Activated CD4-positive, alpha-beta T cell treated with anti-CD3 and anti-CD28 coated beads, Interleukin-2, amount 10 ng/mL, durations not matched to agents 7 days and 5 days (primary cell): ENCODE measurements at places on chromosomes 16 and 17.

DNA sequence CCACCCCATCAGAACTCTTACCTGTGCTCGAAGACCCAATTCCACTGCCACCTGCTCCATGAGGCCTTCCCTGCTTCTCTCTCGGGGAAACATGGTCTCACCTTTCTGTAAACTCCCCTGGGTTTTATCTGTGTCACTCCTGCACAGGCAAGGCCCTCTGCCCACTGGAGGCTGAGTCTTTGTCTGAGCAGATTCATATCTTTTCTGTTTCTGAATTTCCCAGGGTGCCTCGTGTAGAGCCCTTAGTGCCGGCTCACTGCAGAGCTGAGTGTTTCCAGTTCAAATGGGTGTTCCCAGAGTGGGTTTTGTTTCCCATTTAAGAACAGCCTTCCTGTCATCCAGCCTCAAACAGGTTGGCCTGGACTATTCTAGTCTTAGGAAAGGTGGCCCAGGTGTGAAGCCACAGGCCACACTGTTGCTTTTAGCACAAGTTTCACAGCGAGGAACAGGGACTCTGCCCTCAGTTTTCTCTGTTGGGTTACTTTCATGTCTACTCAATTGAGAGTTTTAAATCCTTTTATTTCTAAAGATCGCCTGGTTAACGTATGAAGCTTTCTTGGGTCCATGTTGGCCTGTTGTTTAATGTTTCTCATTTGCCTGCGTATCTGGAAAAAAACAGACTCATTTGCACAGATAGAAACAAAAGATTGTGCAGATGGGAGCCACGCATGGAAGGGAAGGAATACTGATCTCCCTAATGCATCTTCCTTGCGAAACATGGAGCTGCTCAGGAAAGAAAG lies 228.7 kb downstream of the MSI2 start:
- DNase-seq: no peak

- peak; percentile 32 for DNase-seq
Observed at GRCh38 chr17:55601874-55602364, 90.7 kb upstream of the SMIM36 start.

- peak; percentile 78 for DNase-seq
Observed at GRCh38 chr17:49817993-49818392, 29.5 kb downstream of the KAT7 start.

- no peak for DNase-seq
Observed at GRCh38 chr16:11535494-11535893, 51.2 kb downstream of the LITAF start.

- DNase-seq: no peak
Observed at GRCh38 chr16:67884-68789, 4.3 kb downstream of the RHBDF1 start.

DNA sequence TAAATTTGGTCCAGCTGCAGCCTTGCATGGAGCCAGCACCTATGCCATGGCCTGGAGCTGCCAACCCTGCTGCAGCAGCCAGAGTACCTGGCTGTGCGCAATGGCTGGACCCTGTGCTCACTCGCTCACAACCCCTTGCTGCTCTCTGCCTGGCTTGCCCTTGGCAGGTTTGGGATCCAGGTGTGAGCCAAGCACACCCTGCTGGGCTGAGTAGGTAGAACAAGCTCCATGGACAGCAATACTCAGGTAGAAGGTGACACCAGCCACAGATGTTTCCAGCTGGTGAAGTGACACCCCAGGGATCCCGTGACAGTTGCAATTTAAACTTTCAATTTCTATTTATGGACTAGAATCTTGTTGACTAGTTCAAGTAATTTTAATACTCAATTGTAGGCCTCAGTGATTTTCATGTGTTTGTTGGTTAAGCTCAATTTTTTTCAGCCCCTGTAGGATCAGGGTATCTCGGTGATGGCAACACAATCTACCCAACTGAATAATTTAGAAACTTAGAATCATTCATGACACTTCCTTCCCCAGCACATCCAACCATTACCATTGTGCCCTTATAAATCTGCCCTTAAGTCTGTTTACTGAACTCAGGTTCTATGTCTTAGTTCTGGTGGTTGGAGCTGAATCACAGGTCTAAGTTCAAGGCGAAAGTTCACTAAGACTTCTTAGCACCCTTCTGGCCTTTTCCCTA lies 480.0 kb downstream of the PMP22 start:
- no peak for DNase-seq

GRCh38 chr16:81445966-81446906 lies 1.6 kb downstream of the CMIP start:
- peak; percentile 53 for DNase-seq

DNA sequence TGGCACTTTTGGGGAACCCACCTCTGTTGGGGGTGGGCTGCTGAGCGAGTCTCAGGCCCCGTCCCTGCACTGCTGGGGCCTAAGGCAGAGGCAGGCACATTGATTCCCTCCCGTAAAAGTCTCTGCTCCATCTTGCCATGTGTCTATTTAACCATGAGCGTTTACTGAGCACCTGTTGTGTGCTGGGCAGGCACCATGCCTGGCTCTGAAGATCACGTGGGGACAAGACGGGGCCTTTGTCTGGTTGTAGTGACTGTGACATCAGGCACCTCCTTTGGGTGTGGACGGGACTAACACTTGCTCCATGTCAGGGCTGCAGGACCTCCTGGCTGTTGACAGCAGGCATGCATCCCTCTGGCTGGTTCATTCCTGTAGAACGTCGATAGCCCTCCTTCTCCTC lies 204.7 kb upstream of the CIBAR2 start:
- DNase-seq: no peak

GRCh38 chr16:28879261-28879840 lies 1.1 kb downstream of the ATP2A1 start:
- DNase-seq: no peak

DNA sequence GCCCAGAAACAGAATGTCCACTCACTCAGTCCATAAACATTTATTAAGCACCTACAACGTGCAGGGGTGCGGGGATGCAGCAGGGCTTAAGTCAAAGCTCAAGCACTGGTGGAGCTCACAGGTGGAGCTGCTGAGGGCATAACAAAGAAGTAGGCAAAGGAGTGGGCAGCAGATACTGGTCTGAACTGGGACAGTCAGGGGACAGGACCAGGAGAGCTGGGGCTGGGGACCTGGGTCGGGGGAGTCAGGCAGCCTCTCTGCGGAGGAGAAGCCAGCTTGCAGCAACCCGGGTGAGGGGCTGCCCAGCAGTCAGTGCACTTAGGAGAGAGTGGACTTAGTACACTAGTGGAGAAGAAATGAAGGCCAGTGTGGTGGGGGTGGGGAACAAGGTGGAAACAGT lies 10.0 kb upstream of the TNFRSF13B start:
- no peak for DNase-seq

- no peak for DNase-seq
Observed at GRCh38 chr16:27222249-27223225, 19.2 kb downstream of the KDM8 start.

DNA sequence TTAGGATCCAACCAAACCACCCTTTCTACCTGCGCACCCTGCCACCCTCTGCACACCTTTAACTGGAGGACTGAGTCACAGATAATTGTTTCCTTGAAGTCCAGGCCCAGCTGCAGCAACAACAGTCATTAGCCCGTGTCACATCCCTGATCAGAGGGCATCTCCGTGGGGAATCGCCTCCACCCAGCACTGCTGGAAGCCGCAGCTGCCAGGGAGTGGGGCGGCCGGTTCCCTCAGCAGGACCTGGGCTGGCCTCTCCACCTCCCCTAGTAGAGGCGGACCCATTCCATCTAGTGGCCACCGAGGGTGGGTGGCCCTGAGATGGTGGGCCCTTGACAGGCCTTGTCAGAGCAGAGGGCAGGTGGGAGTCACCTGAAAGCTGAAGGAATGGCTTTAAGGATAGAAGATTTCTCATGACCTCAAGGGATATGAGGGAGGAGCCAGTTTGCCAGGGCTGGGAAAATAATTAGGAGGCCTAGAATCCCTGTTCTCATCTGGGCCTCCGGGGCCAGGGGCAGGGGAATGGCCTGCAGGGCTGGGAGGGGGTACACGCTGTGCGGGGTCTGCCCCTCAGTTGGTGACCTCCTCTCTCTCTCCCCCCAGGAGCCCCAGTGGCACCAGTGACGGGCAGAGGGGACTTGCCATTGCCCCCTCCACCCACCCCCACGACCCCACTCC lies 6.2 kb downstream of the PRSS53 start:
- DNase-seq: no peak

- DNase-seq: peak; percentile 73
Observed at GRCh38 chr16:30567991-30568638, 3.4 kb downstream of the ZNF688 start.

DNA sequence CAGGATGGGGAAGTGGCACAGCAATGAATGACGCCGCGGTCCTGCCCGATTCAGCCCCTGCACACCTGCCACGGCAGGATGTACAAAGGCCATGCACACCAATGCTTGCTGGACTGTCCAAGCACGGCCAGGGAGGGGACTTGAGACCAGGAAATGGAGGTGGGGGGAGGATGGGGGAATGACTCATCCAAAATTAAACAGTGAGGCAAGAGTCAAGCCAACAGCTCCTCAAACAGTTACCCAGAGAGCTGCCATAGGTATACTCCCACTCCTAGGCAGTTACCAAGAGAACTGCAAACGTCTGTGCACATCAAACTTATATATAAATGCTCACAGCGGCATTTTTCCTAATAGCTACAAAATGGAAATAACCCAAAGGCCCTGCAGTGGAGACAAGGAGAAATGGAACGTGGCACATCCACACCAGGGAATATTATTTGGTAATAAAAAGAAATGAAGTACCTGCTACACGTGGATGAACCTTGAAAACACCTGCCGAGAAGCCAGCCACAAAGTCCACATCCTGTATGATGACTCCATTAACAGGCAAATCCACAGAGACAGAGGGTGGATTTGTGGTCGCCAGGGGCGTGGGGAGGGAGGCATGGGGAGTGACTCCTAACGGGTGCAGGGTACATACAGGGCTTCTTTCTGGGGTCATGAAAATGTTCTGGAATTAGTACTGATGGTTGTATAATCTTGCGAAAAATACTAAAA lies 54.1 kb downstream of the VAC14 start:
- peak; percentile 82 for DNase-seq

DNA sequence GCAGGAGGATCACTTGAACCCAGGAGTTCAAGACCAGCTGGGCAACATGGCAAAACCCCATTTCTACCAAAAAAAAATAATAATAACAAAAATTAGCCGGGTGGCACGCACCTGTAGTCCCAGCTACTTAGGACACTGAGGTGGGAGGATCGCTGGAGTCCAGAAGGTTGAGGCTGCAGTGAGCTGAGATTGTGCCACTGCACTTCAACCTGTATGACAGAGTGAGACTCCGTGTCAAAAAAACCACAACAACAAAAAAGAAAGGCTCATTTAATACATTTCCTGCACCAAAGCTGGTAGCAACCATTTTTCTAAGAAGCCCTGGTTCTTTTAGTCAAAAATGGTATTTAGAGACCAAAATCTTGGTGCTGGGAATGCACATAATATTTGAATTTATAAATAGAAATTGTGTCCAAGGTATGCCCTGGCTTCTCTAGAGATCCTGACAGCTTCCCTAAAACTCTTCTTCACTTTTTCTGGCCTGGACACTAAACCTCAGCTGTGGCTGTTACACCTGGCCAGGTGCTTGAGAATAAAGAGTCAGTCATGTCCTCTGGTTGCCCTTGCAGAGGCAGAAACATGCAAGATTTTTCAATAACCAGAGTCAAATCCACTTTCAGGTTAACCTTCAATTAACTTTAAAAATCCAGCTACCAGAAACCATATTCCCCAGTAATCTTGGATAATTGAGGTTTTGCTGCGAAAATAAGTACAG lies 35.9 kb downstream of the SCNN1B start:
- DNase-seq: no peak

DNA sequence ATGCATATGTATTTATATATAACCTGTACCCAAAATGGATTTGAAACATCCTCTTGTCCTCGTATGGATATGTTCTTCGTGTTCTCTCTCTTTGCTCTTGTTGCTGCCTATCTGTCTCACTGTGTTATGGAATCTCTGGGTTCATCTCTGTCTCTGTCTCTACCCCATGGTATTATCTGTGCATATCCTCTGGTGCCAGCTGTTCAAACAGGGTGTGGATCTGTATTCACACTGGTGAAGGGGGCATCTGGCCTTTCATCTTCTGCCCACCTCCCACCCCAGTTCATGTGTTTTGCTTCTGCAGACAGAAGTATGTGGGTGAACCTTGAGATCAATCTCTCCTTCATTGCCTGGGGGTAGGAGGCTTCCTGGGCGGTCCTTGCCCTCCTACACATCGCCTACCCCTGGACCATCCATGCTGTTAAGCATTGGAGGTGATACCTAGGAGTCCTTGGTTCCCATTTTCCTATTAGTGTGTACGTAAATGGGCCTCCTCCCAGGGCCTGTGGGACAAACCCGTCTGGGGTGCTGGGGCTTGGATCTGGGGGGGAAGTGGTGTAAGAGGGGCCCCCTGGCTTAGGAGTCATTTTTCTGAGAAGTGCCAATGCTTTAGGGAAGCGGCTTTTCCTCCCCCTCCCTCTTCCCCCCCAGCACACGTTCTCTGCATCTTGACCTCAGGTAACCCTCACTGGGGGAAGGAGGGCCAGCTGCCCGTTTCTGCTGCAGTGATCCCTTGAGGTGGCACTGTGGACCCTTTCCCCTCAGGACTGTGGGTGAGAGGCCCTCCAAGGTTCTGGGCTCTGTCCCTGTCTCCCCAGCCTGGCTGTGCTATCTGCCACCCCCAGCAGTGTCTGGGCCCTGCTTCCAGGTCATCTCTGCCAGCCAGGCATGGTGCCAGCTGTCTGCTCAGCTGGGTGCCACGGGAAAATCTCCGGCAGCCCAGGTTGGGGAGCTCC lies 21.1 kb downstream of the RARA start:
- DNase-seq: no peak

- DNase-seq: no peak
Observed at GRCh38 chr17:50448643-50449042, 20.0 kb downstream of the CHAD start.

DNA sequence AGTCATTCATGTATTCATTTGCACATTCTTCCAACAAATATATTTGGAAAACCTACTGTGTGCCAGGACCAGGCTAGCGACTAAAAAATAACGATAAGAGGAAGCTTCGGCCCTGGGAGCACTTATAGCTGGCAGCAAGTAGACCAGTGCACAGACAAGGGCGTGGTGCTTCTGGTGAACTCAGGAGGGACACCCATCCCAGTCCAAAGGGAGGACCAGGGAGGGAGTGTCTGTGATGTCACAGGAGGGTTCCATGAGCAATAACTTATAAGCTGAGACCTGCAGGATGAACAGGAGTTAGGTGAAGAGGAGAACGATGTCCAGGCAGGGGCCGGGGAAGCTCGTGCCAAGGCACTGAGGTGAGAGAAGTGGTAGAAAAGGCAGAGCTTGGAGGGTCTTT lies 17.4 kb upstream of the PHOSPHO1 start:
- no peak for DNase-seq

GRCh38 chr16:11391576-11391975 lies 46.3 kb downstream of the RMI2 start:
- DNase-seq: no peak

DNA sequence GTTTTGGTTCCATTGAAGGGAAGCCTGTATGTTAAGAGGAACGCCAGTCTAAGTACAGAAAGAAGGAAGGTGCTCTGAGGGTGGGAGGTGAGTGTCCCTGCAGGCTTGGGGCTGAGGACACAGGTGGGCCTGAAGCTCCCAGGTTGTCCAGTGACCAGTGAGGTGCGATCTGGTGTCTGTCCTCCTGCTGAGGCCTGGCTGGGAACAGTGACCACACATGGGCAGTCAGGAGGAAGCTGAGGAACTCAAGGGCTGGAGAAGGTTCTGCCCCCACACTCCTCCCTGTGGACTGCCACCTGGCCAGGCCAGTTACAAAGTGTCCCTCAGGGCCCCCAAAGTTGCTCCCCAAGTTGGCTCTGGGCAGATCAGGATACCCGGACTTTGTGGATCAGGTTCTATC lies 102.1 kb downstream of the N4BP1 start:
- no peak for DNase-seq
